ENCODE measurements at places on chromosomes 16 and 17.

- DNase-seq, result no peak
Observed at GRCh38 chr17:12118617-12119016, 97.9 kb downstream of the MAP2K4 start.

DNA sequence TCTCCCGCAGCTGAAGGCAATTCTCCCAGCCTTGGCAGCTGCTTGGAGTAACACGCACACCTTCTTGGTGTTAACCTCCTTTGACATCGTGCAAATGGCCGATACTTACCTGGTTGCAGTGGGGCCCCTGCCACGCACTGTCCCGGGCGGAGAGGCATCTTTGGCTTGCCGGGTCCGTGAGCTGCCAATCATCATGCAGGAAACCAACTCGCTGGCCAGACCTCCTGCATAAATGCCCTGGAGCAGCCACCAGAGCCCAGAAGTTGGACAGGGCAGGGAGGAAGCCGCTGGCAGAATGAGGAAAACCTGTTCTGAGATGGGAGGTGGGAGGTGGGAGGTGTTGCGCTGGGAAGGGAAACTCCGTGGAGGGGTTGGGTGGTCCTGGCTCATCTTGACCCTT lies 41.7 kb upstream of the CREBBP start:
- no peak for DNase-seq

DNA sequence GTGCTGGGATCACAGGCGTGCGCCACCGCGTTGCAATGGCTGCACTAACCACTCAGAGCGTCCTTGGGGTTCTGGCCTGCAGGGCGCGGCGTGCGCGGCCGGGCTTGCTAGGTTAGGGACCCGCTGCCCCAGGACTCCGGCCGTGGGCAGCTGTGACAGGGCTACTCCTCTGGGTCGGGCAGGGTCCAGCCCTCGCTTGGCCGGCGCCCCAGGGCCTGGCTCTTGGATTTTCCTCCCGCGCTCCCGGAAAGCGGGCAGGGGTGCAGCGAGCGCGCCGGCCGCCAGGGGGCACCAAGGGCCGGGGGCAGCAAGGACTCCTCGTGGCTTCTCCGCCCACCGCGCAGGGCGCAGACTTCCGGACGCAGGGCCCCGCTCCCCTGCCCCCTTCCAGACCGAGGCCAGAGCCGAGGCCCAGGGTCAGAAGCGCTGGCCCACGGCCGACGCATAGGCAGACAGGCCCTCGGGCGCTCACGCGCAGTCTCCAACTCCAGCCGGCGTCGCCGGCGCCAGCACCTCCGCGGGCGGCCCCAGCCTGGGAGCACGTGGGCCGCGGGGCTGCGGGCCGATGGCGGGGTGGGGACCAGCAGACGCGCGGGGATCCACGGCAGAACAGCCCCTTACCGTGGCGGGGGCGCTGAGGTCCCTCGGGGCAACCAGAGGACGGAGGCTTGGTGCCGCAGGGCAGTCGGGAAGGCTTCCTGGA lies 355 bp downstream of the TLE7 start:
- DNase-seq, result no peak

DNA sequence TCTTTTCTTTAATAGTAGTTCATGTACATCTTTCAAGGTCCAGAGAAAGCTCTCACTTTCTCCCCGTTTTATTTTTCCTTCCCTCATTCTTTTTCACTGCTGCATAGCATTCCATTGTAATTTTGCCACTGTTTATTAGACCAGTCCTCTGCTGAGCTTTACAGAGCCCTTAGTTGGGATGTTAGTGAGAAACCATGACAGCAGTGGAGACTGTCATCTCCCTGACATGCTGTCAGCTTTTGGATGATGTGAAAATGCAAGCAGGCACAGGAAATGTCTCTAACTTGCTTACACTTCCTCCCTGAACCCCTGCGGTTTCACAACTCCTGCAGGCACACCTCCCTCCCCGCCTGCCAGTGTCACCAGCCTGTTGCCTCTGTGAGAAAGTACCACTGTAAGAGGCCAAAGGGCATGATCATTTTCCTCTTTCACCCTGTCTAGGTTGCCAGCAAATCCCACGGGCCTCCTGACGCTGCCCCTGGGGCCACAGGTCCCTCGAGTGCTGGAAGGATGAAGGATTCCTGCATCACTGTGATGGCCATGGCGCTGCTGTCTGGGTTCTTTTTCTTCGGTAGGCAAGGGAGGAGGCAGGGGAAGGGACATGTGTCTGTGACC lies at the start of gene ITGAL:
Gene ITGAL, plus strand, starts transcription at position 415 of the 615 bp plus-strand sequence. Its CDS starts 96 bp downstream, at position 511.
- no peak for DNase-seq
